ENCODE measurements at places on chromosomes 6 and 20.

- DNase-seq: no peak
Observed at GRCh38 chr6:85464260-85464644, 14.4 kb downstream of the NT5E start.

GRCh38 chr6:121134922-121135321 is 199.4 kb downstream of the TBC1D32 start:
- DNase-seq: no peak

GRCh38 chr6:112343390-112343789 is 3.7 kb upstream of the RFPL4B start:
- no peak for DNase-seq

- no peak for DNase-seq
Observed at GRCh38 chr6:8574311-8574710, 139.0 kb upstream of the SLC35B3 start.

DNA sequence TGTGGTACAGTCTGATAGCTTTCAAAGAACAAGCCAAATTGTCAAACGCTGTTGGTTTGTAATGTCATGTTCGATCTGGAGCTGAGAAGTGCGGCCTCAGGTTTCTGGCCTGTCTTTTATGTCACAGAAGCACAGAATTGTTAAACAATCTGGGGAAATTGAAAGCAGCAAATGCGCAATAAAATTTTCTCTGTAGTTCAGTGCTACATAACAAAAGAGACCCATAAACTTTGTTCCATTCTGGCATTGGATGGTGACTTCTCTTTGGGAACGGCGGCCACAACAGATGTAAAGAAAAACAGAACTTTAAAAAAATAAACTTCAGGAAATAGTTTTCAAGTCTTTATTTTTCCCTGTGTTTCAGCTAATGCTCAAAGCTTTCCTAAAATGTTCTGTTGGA is 106.9 kb downstream of the PRL start:
- DNase-seq: no peak

- no peak for DNase-seq
Observed at GRCh38 chr6:82889143-82889542, 176.5 kb downstream of the UBE3D start.

GRCh38 chr20:25290646-25291431 is 43.0 kb downstream of the PYGB start:
- DNase-seq: no peak

DNA sequence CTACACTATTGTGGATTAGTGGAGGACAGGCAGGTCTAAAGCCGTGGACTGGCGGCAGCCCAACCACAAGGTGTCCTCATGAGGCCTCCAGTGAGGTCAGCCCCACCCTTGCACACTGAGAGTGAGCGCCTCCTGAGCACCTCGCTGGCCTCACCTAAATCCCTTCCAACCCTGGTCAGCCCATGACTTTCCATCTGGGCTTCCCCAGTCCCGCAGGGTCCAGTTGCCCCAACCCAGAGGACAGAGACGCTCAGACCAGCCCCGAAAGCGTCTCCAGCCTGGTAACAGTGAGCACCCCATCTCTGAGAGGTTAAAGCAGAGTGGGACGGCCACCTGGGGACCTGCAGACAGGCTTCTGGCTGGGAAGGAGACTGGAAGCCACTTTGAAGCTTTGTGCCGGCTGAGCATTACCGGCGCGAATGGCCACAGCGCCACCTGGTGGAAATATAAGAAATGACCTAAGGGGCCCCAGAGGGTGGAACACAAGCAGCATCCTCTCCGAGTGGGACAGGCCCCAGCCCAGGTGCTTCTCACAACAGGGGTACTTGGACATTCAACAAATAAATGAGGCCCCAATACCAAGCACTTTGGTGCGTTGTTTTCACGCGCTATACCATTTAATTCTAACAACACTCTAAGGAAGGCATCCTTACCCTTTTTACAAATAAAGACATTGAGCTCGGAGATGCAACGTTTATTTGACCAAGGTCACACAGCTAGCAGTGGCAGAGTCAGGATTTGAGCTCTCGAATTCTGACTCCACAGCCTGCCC is 65.7 kb upstream of the TOP1 start:
- peak; percentile 36 for DNase-seq

DNA sequence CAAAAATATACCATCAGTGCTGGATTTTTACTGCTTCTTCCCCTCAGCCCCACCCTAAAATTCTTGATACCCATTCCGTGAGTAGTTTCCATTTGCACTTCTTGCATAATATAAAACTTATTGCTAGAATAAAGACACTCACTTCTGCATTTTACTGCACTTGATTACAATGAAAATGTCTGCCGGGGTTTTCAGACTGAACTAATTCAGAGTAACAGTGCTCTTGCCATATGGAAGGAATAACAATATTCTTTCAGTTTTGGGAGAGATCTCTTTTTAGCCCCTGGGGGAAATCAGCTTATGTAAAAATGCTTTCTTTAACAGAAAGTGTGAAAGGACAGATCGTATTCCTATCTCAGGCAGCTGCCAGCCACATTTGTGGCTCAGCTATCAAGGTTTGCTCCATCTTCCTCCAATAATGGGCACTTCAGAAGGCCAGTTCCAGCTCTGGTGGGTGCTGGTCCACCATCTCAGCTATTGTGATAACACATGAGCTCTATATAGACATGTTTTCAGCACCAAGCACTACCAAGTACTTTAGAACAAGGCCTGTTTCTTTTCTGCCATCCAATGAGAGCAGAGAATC is 8.9 kb downstream of the SMLR1 start:
- no peak for DNase-seq

DNA sequence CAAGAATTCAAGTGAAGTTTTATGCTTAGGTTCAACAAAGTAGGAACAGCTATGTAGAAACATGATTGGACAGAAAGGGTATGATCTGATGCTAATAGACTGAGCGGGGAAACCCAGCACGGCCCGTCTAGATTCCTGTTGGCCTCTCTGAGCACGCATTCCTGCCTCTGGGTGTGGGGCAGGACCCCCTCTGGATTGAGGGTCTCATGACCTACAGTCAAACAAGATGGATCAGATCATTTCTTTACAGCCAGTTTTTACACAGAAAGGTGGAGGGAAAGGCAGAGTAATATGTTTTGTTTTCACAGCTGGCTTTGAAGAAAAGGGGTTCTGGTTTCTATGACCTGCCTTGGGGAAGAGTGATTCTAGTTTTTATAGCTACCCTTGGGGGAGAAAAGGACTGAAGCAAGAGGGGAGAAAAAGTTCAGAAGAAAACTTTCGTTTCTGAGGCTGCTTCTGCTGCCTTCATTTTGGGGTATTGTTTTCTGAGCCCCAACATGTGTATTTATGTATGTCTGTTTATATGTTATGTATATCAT is 99.6 kb upstream of the SLC22A16 start:
- DNase-seq: no peak

GRCh38 chr6:53874964-53875363 is 80.2 kb downstream of the LRRC1 start:
- DNase-seq: no peak

All from occipital lobe (tissue), 3 donors.